Effector CD4-positive, alpha-beta T cell (primary cell): ENCODE measurements at places on chromosomes 4 and X.

DNA sequence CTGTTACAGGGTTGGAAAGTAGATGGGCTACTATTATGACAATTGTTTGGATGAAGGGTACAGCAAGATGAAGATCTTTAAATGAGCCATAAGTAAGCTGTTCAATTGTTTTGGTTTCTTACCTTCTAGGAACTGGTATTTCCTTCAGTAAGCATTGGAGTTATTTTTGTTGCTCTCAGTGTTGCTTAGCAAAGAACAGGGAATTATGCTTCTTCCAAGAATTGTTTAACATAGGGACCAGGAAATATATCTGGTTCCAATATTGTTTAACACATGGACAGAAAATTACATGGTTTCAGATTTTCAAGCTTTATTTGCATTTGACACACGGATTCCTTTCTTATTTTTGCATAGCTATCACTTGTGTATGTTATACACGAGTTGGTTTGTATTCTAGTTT, 1999.0 kb downstream of the ARAP2 start:
- no peak for DNase-seq

- DNase-seq: no peak
Observed at GRCh38 chr4:108556588-108557200, 63.7 kb upstream of the RPL34 start.

DNA sequence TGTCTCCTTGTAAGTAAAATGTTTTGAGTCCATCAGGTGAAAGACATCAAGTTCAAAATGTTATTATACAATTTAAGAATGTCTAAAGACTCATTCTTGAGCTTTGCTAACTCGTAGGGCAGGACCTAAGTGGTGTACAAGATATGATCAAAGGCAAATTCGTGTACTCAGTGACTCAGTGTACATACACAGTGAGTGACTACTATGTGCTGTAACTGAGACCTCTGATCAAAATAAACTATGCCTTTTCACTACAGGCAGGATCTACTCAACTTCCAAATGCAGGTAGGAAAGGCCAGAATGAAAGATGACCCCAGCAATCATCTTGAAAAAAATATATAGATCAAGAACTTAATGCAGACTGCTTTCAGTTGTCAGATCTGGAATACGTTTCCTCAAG, 49.9 kb downstream of the ADGRG2 start:
- DNase-seq: no peak

DNA sequence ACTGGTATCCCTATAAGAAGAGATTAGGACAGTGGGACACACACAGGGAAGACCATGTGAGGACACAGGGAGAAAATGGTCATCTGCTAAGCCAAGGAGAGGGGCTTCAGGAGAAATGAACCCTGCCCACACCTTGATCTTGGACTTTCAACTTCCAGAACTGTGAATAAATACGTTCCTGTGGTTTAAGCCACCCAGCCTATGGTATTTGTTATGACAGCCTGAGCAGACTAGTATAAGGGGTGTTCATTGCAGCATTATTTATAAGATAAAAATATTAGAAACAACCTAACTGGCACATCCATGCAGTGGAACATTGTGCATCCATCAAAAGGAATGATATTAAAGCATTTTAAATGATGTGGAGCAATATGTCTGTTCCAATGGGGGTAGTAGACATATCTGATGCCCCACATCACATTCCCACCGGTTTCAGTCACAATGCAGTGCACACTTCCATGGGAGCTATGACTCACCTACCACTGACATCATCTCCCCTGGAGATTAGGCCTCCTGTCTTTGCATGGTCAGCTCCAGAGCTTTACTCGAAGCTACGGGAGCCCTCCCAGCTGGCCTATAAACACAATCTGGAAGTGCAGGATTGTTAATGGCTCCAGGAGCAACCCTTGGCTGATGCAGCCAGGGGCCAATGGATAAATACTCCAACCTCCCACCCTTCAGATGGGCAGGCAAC, 38.9 kb upstream of the MAMLD1 start:
- no peak for DNase-seq

GRCh38 chr4:73037057-73037456, 32.5 kb downstream of the COX18 start:
- no peak for DNase-seq

- no peak for DNase-seq
Observed at GRCh38 chrX:41257801-41258200, 76.2 kb upstream of the DDX3X start.

DNA sequence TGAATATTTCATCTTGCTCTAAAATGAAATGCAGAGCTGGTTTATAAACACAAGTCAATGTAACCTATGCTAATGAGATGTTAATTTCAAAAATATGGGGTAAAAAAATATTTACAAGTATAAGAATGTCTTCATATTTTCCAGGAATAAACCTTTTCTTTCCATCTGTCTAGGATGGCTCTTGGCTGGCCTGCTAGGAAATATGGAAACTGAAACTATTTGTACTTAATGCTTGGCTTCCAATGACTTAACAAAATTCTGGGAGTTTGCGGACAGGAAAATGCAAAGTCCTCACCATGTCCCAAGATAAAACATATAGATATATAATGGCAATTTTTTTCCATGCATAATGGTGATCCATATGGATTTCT, 168.1 kb downstream of the SCFD2 start:
- no peak for DNase-seq

DNA sequence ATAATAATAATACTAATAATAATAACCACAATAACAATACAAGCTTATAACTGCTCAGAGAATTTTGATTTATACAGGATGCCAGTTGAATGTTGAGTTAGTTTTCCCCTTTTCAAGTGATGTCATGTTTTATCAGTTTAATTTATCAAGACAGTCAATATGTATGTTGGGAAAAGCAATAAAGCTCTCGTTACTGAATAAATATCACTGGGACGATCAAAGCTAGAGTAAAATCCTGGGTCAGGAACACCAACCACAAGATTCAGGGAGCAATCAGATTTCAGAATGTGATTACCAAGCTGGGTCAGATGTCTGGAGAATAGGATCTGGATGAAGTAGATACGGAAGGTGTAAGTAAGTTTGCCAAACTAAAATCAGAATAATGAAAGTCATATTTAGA, 179.6 kb downstream of the GRID2 start:
- no peak for DNase-seq

- DNase-seq: no peak
Observed at GRCh38 chrX:101368800-101369199, 17.2 kb downstream of the BTK start.

DNA sequence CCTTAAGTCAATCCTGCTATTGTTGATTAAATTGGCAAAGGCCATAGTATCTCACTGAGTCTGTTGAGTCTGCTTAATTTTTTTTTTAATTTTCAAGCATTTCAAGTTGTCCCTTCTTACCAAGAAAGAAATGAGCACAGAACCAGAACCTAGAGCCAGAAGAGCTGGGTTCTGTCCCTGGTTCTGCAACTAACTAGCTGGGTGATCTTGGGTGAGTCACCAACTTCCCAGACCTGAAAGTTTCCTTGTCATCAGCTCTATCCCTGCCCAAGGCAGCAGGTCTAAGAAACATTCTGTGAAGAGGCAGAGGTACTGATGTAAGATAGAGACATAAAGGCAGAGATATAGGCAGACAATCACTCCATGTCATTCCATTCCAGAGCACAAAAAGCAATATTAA, 17.3 kb downstream of the TEC start:
- DNase-seq: no peak

GRCh38 chr4:79413886-79414285, 5.9 kb upstream of the GK2 start:
- no peak for DNase-seq

- DNase-seq: no peak
Observed at GRCh38 chr4:147984065-147984777, 252.3 kb downstream of the ARHGAP10 start.

DNA sequence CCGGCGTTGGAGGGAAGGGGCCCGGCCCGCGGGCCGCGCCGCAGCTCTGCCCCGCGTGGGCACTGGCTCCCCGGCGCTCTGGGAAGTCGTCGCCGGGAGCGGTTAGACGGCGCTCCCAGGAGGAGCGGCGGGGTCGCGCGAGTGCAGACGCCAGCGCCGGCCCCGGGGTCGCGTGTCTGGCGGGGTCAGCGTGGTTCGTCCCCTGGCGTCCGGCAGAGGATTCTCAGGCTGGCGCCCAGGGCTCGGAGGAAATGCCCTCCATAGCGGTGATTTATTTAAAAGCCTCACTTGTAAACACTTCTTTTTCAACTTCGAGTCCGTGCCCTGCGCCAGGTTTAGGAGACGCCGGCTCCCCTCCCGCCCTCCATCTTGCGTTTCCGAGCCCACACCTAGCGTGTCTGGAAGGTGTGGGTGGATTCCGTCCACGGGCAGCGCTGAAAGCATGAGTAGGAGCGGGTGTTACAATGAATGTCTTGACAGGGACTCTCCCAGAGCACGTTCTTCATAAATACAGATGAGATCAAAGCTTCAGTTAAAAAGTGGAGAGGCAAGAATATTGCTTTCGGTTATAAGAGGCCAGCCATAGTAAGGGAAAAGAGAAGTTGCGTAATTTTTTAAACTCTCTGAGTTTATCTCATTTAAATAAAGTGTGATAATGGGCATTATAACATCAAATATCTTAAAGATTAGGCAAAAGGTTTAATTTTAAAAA, 692 bp downstream of the FAM241A start:
- DNase-seq: peak; percentile 52

DNA sequence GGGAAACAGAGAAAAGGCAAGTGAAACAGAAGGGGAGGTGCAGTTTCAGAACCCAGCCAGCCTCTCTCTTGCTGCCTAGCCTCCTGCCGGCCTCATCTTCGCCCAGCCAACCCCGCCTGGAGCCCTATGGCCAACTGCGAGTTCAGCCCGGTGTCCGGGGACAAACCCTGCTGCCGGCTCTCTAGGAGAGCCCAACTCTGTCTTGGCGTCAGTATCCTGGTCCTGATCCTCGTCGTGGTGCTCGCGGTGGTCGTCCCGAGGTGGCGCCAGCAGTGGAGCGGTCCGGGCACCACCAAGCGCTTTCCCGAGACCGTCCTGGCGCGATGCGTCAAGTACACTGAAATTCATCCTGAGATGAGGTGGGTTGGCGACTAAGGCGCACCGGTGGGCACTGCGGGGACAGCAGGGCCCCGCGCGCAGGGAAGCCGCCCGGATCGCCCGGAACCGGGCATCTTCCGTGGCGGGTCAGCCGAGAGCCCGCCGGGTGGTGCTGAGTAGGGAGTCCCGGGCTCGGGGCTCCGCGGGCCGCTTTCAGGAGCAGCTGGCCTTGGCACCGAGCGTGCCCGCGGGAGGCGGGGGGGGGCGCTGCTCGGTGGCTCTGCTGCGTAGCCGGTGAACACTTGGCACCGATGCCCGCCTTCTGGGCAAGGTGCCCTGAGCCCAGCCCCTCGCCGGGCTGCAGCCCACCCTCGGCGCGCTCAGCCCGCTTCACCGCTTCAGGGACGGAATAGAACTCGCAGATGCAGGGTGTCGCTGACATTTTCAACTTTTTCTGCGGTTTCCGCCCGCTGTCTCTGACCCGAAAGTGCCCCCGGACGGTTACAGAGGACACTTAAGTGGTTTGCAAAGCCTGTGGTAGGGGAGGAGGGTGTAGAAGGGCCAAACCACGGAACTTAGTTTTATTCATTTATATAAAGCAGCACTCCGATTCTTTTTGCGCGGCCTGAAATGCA, at the start of gene CD38:
TSS of gene CD38 (plus strand) at position 40 of the 953 bp plus-strand sequence. CDS start at position 127, 87 bp downstream.
- DNase-seq: no peak

- no peak for DNase-seq
Observed at GRCh38 chr4:133045288-133045687, 103.8 kb upstream of the PCDH10 start.

- DNase-seq: no peak
Observed at GRCh38 chrX:8520178-8520577, 55.5 kb downstream of the VCX3B start.

DNA sequence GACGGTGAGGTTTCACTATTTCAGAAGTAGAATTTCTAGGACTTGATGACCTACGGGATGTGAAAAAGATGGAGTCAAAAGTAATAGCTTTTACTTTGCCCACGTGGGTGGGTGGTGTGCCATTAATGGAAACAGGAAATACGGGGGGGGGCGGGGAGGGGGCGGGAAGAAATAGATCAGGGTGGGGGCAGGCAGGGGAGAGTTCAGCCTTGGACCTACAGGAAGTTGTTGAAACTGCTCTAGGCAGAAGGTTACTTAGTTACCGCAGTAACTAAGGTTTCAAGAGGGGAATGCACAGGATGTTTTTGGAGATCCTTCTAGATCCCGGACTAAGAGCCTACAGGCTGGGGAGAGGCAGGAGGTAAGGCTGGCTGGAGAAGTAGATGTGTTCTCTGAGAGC, 3.6 kb upstream of the FHL1 start:
- no peak for DNase-seq

GRCh38 chr4:180665994-180666824, 1577.0 kb upstream of the TENM3 start:
- DNase-seq: no peak

DNA sequence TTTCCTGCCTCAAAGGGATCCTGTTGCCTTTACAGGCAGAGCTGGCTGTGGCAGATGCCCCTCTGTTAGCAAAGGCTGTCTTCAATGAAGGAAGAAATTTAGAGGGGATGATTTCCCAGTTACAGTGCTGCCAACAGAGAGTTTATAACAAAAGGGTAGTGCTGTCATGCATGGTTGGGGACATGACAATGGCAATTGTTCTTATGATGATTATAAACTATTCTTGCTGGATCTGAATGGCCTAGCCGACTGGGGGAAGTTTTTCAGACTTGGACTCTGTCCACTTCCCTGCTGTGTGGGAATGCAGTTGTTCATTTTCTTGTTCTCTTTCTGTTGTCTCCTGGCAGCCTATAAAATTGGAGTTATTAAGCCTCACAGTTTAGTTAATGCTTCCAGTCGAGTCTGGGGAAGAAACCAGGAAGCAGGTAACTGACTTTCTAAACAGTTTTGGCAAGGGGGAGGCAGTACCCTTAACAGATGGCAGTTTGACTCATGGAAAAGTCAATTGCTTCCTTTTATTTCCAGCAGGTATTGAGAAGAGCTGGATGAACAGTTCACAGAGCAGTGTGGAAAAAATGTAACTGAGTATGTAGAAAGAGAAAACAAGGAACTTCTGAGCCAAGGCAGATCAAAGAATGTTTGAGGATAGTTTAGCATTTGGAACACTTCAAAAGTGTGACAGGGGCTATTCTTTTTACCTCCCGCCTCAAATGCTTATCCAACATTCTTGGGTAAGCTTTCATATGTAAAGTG, 582.6 kb downstream of the RAPGEF2 start:
- DNase-seq: no peak

DNA sequence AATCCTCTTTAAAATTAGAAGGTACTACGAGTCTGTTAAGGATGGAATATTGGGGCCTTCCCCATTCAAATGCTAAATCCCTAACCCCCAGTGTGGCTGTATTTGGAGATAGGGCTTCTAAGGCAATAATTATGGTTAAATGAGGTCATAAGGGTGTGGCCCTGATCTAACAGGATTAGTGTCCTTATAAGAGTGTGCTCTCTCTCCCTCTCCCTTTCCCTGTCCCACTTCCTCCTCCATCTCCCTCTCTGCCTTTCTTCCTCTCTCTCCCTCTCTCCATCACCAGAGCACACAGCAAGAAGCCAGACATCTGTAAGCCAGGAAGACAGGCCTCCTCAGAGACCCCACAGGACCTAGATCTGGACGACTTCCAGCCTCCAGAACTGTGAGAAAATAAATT, 116.9 kb downstream of the COL25A1 start:
- DNase-seq: no peak

GRCh38 chr4:79177388-79177787, 148.5 kb downstream of the NAA11 start:
- DNase-seq: no peak
